Heart left ventricle (tissue), 16 donors: ENCODE measurements at places on chromosomes 7 and 10.

GRCh38 chr7:130144312-130145171 is 60.7 kb downstream of the TMEM209 start:
- DNase-seq = no peak

DNA sequence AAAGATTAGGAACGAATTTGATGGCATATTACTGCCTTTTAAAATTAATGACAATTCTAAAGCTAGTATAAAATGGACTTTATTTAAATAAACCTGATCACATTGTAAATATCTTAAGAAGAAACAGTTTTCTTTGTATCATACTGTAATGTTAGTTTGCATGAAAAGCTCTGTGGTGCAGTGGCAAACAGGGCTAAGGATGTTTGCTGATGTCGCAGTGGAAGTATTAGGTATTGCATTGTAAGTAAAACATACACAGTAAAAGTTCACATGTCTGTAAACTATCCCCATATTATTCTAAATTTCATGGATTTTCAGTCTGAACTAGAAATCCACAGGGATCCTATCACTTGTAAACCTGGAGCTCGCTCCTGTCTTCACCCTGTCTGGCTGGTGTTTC is 252.6 kb upstream of the ZNF32 start:
- no peak for DNase-seq

- DNase-seq = peak; percentile 78
Measured at GRCh38 chr10:28381903-28382347, 79.1 kb upstream of the MPP7 start.

- DNase-seq = no peak
Measured at GRCh38 chr10:48748573-48748972, 63.9 kb downstream of the WDFY4 start.

DNA sequence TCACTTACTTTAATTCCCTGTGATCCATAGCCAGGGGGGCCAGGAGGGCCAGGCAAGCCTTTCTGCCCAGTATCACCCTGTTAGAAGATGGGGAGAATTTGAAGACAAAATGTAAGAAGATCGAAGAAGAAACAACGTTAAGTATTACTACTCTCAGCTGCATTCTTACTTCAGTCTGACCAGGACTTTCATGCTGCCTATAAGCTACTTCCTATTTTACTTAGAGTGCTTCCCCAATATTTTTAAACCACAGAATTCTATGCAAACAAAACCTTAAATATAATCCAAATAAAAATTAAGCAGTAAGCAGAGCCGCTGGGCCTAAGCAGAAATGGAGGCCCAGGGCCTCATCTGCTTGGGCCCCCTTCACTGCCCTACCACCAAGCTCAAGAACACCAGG is 117.8 kb downstream of the COL28A1 start:
- no peak for DNase-seq

GRCh38 chr7:67423065-67423464 is 426.4 kb downstream of the TYW1 start:
- DNase-seq = no peak
